Osteocyte (in vitro differentiated cells): ENCODE measurements at places on chromosomes 12 and 14.

GRCh38 chr14:22836301-22837113 is at the start of gene MMP14:
MMP14 (plus strand) TSS chr14:22836585; CDS start chr14:22836818, 233 bp downstream.
- peak; percentile 90 for DNase-seq

GRCh38 chr12:71626098-71626497 is 37.5 kb downstream of the ZFC3H1 start:
- no peak for DNase-seq

GRCh38 chr14:39266525-39266870 is 32.8 kb downstream of the MIA2 start:
- peak; percentile 87 for DNase-seq

- peak; percentile 71 for DNase-seq
These were observed 217.4 kb upstream of the RTL1 start for GRCh38 chr14:101120641-101121507.

DNA sequence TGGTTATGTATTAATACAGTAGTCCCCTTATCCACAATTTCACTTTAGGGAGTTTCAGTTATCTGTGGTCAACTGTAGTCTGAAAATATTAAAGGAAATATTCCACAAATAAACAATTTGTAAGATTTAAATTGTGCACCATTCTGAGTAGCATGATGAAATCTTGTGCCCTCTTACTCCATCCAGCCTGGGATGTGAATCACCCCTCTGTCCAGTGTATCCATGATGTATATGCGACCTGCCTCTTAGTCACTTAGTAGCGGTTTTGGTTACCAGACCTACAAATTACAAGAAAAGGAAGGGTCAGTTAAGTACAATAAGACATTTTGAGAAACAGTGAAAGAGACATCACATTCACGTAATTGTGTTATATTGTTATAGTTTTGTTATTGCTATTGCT is 39.9 kb upstream of the MDGA2 start:
- no peak for DNase-seq

DNA sequence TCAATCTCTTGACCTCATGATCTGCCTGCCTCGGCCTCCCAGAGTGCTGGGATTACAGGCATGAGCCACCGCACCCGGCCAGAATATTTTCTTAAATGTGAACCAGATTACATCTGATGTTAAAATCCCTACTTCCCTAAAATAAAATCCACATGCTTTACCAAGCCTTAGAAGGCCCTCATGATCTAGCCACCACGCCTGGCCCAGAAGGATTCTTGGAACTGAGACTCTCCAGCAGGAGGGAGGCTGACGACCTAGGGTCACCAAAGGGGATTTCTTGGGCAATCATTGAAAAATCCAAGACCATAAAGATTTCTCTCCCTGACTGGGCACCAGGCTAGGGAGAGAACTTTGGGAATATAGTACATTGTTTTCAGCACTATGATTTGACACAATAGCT is 25.2 kb upstream of the RASSF3 start:
- no peak for DNase-seq

GRCh38 chr14:104908303-104908702 is 16.4 kb upstream of the PLD4 start:
- no peak for DNase-seq

DNA sequence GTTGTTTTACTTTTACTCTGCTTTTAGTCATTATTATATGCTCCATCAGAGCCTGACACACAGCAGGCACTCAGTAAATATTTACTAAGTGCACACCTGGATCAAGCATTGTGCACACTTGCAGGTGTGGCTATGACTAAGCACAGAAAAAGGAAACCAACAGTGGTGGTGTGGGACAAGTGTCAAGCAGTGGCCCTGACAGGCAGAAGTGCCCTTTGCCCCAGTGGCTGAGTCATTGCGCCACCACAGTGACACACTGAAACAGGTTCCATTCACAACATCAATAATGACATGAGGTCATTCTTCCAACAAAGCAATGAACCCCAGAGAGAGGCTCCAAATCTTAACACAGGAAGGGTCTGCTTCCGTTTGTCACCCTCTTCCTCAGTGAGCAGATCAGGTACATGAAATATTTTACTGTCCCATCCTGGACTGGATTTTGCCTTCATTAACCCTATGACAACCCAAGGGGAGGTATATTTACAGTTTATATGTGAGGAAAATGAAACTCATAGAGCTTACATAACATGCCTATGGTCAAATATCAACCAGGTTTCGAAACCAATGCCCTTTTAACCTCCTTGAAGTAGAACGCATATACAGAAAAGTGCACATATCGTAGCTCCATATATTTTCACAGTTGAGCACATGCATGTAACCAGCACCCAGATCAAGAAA is 82.6 kb upstream of the GTF2A1 start:
- no peak for DNase-seq

DNA sequence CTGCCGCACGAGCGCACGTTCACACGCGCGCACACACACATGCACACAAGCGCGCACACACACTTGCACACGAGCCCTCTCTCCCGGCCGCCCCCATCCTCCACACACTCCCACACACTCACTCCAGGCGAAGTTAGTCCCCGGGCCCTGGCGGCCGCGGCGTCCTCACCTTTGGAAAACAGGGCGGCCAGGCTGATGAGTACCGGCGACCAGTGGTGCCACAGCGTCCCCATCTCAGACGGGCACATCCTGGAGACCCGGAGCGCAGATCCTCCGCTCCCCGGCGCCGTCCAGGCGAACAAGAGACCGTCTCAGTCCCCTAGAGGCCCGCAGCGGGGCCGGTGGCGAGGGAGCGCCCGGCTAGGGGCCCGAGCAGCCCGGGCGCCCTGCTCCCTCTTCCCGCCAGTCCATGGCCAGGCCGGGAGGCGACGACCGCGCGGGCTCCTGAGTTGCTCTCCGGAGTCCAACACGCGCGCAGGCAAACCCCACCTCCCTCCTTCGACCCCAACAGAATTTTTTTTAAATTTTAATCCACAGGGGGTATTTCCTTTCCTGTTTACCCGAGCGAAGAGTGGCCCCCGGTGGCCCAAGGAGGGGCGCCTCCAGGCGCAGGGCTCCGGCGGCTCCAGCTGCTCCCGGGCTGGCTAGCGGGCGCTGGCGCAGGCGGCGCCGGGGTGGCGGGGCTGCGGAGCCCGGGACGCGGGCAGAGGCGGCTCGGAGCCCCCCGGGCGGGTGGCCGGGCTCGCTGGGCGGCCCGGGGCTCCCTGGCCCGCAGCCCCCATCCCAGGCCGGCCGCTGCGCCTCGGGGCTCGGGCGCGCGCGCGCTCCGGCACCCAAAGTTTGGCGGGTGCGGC is 506 bp downstream of the TMEM132D start:
- no peak for DNase-seq

GRCh38 chr14:31937730-31938346 is 139.3 kb upstream of the ARHGAP5 start:
- no peak for DNase-seq

- DNase-seq = no peak
These were observed 20.1 kb downstream of the GCH1 start for GRCh38 chr14:54882521-54882920.

GRCh38 chr12:78088391-78088832 is 257.7 kb downstream of the NAV3 start:
- DNase-seq = no peak

- peak; percentile 82 for DNase-seq
These were observed at the start of gene ABCC9 for GRCh38 chr12:21940549-21941505. ABCC9 (minus strand) TSS chr12:21941426; CDS start chr12:21936674, 4,752 bp downstream.

GRCh38 chr14:99472937-99473336 is 7.7 kb downstream of the SETD3 start:
- DNase-seq = no peak

GRCh38 chr12:57896115-57896433 is 45.3 kb upstream of the ATP23 start:
- no peak for DNase-seq

DNA sequence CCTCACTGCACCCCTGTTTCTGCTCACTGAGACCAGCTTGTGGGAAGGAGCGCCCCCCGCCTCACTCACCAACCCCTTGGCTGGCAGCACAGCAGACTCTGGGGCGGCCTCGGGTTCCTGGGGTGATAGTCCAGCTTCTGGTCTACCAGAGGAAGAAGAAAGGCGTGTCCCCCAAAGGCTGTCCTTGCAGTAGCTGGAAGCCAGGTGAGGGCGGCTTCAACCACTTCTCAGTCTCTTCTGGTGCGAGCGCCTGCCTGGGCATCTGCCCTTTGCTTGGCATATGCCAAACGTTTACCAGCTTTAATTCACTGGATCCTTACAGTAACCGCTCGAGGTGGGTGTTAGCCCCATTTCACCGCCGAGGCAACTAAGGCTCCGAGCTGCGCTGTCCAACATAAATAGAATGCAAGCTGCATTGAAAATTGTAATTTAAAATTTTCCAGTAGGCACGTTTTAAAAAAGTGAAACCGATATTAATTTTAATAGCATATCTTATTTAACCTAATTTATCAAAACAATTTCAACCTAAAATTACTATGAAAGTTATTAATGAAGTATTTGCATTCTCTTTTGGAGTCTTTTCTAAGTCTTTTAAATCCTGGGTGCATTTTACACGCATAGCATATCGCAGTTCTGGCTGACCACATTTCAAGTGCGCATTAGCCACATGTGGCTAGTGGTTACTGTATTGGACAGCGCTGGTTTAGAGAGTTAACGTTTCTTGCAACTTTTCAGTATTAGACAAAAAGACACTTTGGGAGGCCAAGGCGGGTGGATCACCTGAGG is 872 bp downstream of the FAM177A1 start:
- DNase-seq = no peak

GRCh38 chr12:109729801-109730200 is 16.2 kb downstream of the FAM222A start:
- no peak for DNase-seq

DNA sequence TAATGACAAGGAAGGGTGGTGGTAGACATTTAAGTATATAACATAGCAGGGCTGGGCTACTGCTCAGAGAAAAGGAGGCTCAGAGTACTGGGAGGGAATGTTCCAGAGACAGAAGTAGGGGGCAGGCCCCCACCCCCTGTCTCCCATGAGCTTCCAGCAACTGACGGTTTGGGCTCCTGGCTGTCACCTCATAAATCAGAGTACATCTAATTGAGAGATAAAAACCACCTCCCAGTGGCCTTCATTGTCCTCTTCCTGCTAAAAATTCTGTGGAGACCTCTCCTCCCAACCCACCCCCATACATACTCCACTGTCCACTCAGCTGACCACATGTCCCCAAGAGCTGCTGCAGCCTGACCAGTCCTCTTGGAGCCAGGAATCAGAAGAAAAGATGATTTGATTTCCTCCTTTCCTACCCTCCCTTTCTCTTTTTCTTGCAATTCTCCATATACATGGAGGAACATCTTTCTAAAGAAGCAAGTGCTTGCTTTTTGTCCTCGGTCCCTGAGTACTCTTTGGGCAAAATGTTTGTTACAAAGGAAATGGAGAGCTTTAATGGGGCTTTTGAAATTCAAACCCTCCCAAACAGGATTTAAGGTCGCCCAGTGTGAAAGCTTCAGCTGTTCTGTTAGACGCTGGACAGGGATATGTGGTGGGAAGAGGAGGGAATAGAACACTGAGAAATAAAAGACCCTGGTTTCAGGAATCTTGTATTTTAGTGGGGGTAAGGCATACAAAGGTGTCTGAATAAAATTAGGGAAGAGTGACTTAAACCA is 16.4 kb upstream of the KCNA5 start:
- no peak for DNase-seq

- DNase-seq = no peak
These were observed 4.7 kb upstream of the SMIM10L1 start for GRCh38 chr12:11166300-11166699.

DNA sequence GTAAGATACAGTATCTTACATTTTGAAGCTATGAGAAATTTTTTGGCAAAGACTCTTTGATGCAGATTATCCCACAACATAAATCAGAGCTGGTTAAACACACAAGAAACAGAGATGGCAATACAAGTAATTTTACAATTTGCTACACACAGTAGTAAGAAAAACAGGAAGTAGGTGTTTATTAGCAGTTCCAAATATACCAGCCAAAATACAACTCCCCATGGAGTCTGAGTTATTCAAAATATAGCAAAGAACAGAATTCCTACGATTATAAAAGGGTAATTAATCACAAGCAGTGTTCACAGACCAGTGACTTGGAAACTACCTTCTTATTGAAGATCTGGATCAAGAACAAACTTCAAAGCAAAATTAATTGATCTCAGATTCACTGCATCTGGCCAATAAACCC is 83.9 kb downstream of the BMP4 start:
- no peak for DNase-seq

DNA sequence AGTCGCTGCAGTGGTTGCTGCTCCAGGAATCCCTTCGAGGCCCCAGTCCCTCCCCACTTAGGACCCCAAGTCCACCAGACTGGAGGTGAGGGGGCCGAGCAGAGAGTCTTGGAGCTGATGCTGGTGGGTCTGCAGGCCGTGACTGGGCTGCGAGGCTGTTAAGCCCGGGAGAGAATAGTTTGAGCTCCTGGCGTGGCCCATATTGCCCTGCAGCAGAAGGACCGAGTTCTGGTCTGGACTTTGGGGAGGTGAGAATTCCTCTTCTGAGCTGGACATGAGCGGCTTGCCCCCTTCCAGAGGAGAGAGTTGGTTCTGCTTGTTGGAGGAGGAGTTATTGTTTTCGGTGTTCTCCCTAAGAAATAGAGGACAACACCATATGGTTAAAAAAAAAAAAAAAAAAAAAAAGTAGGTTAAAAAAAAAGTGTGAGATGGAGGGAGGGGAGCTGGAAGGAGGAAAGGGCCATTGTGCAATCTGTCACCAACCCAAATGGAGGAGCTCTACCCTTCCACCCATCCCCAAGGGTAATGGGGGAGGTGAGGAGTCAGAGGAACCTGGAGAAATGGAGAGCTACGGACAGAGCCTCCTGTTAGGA is 3.0 kb downstream of the SIX1 start:
- no peak for DNase-seq

DNA sequence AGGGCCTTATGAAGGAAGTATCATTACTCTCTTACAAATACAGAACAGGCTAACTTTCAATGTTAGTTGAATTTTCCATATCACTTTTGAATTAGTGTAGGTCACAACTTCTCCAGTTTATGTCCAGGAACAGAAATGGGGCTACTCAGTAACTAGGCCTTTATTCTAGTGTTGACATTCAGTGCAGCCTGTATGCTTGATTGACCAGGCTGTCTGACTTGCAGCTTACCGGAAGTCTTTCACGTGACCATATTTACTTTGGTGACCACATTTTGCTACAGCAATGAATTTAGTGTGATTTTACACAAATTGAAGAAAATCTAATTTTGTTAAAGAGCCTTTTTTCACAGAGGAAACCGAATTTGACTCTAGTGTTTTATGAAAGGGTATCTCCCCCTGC is 12.4 kb downstream of the MTERF2 start:
- no peak for DNase-seq

DNA sequence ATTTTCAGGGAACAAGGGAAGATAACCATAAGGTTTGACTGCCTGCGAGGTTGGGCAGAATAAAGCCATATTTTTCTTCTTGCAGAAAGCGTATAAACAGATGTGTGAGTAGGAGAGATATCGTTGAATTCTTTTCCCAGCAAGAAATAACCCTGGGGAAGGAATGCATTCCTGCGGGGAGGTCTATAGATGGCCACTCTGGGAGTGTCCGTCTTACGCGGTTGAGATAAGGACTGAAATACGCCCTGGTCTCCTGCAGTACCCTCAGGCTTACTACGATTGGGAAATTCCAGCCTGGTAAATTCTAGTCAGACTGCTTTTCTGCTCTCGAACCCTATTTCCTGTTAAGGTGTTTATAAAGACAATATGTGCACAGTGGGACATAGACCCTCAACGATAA is 225.0 kb downstream of the LRIG3 start:
- no peak for DNase-seq

GRCh38 chr12:69338936-69339335 is 9.2 kb upstream of the LYZ start:
- no peak for DNase-seq
